ENCODE measurements at places on chromosomes 12 and 14.

GRCh38 chr12:57840726-57841125 is 5.8 kb downstream of the CTDSP2 start:
- no peak for DNase-seq

DNA sequence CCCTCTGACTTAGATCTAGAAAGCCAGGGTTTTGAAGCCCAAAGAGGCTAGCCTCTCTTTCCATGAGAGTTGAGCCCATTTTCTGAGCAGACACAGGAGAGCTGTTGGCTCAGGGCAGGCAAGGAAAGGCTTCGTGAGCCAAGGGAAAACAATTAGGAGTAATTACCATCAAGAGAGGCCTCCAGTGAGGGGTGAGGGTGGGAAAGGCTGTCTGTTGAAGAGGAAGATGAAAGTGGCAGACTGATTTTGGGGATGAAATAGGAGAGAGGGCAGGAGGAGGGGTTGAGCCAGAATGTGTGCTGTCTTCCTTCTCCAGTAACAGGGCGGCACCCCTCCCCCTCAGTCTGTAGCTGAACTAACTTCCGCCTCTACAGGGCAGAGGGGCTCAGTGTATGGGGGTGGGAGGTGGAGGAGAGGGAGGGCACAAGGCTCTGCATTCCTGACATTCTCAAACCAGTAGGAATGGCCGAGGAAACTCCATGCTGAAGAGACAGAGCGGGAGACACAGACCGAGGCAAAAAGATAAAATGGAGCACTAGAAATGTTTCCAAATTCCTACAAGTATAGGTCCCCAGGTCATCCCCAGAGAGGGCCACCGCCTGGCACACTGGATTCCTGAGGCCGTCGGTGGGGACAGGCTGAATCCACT is 33.1 kb upstream of the COL2A1 start:
- no peak for DNase-seq

DNA sequence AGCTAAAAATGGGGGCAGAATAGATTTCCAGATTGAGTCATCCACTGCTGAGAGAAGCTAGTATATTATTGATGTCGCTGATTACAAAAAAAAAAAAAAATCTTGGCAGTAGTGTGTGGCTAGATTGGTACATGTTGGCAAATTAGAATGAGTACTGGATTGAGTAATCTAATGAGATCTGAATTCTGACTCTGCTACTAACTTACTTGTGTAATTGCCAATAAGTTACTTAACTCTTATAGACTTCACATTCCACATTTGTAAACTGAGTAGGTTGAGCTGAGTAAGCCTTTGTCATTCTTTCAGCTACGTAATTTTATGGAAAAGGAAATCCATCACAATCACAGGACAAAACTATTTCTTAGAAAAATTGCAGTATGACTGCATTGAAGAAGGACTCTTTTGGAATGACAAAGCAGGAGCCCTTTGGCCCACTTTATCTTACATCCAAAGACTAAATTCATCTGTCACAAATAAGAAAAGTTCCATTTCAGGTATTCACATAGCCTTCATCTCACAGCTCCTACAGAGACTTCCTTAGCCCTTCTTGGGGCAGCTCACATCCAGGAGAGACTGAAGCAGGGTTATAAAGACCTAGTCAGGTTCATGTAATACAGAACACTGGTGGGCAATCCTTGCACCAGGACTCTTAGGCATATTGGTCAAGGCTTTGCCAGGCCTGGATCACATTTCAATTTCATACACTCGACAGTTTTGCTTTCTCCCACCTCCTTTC is 197.3 kb upstream of the CPNE8 start:
- DNase-seq = no peak

DNA sequence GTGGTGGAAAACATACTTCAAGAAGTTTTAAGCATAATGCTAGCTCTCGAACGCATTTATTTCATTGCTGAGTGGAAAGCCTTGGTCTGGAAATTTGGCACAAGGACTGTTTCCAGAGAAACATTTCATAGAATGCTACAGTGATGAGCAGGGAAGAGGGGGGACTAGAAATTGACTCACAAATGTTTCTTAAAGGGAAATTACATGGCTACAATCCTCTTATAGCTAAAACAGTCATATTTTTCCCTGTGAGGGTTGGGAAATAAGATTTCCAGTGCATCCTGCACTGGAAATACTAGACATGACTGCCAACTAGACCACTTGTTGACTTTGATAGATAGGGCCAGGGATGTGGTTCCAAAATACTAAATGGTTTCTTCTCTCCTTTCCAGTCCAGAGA is 197.3 kb upstream of the RGS6 start:
- DNase-seq = no peak

- no peak for DNase-seq
These were observed 13.1 kb downstream of the JDP2 start for GRCh38 chr14:75440733-75441477.

DNA sequence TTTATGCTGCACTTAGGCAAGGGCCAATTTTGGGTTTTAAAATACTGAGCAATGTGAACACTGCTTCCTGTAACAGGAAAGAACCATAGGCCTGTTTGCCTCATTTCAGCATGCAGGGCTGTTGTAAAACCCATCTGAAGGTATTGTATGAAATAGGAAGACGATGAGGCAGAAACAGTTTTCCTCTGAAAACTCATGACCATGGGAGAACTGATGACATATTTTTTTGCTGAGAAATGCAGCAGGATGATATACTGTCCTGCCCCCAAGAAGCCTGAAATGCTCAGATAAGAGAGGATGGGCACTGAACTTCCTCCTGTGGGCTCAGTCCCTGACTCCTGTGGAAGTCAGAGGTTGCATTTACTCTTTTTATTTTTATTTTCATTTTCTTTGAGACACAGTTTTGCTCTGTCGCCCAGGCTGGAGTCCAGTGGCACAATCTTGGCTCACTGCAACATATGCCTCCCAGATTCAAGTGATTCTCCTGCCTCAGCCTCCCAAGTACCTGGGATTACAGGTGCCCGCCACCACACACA is 17.4 kb downstream of the PYGL start:
- no peak for DNase-seq

DNA sequence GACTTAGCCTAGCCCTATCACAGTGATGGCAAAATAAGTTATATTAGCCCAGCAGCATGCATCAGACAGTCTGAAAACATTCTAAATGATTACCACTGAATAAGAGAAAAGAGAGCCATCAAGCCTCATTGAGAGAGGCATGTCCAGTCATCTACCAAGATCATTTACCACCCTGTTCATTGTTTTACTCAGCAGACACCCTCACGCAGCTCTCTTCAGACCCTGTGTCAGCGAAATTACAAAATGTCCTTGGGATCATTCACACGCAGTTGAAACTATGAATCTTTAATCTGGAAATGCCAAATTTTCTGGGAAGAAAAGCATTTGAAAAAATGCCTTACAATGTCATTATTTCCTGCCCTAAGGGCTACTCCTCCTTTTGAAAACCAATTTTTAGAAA is 89.5 kb downstream of the PTPRO start:
- no peak for DNase-seq

DNA sequence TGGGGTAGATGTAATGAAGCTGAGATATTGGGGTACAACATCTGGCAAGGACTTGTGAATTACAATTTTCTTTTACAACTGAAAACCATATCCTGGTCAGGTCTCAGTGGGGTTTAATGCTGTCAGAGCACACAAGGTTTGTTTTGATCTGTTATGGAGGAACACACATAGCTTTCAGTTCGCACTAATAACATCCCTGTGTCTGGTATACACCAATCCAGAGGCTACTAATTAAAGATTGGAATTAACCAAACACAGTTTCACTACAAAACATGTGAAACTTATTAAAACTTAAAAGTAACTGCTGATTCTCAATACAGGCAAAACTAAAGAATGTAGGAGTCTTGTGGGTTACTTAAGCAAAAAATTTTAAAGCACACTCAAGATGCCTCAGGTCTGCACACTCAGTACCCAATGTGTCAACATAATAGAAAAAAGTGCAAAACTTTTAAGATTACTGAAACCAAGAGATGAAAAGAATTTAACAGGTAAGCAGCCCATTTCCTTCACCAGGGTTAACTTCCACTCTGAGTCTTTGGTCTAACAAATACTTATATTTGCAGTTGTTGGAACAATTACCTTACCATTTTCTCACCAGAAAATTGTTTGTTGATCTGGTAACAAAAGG is 77.4 kb downstream of the LLPH start:
- DNase-seq = no peak

- no peak for DNase-seq
These were observed 143.7 kb downstream of the ASCL4 start for GRCh38 chr12:107917912-107918800.

GRCh38 chr14:24556756-24557155 is 19.3 kb downstream of the CTSG start:
- DNase-seq = no peak

DNA sequence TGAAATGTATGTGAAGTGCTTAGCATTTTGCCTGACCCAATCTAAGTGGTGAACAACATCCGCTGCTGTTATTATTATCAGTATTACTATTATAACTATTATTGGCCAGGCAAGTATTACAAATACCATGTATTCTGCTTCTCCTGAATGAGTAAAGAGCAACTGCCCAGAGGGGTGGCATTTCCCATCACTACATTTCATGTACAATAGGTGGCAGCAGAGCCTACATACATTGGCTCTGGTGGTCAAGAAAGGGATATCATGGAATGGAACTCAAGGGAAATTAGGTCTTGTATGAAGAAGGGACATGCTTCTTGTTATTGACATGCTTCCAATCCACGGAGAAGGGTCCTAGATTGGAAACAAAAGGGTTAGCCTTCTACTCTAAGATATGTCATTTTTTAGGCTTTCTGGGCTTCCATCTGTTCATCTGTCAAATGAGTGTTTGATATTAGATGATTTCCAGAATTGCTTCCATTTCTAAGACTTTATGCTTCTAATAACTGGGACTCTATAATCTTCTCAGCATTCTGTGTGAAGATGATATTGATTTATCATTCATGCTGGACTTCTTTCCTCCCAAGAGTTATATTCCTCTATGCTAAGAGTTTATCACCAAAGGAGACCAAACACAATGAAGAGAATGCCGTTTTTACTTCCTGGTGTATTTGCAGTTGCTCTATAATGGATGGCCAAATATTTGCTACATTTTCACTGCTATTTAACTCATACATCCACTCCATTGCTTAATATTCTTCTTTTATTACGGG is 239.1 kb downstream of the SSPN start:
- DNase-seq = no peak

DNA sequence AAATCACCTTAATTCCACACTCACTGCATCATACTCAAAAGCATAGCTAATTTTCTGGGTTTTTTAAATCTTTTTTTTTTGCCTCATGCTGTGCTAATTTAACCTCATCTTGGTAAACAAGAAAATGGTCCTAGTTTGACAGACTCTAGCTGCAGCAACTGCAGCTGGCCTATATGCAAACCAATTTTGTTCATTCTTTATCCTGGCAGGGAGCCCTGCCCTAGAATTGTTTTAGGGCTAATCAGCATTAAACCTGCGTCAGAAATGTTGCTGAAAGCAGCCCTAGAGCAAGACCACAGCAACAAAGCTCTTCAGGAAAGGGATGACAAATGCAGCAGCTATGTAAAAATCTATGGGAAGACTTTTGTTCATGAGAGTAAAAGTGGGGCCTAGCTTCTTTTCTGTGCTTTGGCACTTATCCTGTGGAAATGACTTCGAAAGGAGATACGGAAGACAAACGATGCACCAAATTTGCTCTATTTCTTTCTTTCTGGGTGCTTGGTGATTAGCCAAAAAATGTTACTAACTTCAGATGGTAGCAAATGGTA is 72.2 kb downstream of the DENND5B start:
- DNase-seq = no peak

DNA sequence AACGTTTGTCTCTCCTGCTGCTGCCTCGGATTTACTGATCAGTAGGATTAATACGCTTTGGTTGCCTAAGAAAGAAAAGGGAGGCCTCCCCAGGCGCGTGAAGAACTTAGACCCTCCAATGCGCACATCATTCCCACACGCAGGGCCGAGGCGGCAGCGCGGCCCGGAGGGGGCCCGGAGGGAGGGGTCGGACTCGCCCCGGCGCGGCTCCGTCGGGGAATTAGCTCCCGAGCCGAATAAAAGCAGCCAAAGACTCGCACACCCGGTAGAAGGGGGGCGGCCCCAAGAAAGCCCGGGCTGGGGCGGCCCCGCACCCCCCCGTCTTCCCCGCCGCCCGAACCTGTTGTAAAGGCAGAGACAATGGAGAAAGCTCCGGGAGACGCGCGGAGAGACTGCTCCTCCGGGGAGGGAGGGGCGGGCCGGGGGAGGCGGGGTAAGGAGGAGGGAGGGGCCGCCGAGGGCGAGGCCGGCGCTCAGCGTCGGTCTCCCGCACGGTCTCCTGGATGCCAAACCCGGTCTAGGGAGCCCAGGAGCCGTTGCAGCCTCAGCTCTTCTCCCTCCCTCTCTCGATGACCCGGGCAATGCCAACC is at the start of gene NELL2:
NELL2 (minus strand) TSS at position 362 of the 590 bp plus-strand sequence. CDS start 446 bp downstream, outside the sequence.
- peak; percentile 61 for DNase-seq

DNA sequence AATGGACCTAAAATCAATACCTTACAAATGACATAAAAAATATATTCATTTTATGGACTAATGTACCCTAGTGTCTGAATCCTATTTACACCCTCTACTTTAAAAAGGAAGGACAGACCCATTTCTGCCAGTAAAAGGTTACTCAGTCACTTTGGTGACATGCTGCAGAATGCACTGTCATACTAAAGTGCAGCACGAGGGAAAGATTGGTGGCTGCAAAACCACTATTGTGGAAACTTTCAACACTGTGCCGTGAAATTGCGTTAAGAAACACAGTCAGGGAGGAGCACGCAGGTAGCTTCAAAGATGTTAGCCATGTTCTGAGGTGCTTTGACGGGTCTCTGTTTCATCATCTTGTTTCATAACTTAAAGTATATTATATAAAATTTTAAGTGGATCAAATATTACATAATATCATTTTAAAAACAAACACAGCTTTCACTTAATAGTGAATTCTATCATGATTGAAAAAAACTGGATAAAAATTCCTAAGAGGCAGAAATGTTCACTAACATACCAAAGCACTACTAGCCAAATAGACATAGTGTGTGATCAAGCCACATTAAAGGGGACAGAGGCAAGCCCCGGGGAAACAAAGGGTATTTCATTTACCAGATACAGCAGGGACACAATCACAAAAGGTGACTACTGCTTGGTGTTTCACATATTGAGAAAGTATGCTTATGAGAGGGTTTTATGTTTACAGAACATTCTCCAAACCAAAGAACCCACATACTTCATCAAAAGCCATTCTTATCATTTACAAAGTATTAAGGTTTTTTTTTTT is 330.8 kb upstream of the SOX5 start:
- no peak for DNase-seq

DNA sequence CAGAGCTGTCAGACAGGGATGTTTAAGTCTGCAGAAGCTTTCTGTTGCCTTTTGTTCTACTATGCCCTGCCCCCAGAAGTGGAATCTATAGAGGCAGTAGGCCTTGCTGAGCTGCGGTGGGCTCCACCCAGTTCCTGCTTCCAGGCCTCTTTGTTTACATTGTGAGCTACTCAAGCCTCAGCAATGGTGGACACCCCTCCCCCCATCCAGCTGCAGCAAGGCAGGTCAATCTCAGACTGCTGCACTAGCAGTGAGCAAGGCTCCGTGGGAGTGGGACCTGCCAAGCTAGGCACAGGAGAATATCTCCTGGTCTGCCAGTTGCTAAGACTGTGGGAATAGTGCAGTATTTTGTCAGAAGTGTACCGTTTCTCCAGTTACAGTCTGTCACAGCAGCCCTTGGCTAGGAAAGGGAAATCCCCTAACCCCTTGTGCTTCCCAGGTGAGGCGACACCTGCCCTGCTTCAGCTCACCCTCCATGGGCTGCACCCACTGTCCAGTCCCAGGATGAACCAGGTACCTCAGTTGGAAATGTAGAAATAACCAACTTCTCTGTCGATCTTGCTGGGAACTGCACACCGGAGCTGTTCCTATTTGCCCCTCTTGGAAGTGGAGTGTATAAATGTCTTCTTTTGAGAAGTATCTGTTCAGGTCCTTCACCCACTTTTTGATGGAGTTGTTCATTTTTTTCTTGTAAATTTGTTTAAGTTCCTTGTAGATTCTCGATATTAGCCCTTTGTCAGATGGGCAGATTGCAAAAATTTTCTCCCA is 213.5 kb upstream of the SLC38A2 start:
- peak; percentile 67 for DNase-seq
